Right cardiac atrium (tissue), 5 donors: ENCODE measurements at places on chromosomes 6 and 20. TPM values are rescaled to one million over a fixed set of nuclear protein-coding genes. Genes with fewer than 3 reads are reported as not detected.

EYS gene
- 0.06 TPM for total RNA-seq

SLC4A11 gene
- total RNA-seq, result not detected

CST5 gene
- not detected for total RNA-seq

CRISP3 gene
- total RNA-seq, result not detected

SEMG1 gene
- total RNA-seq, result not detected

BICRAL gene
- 11.4 TPM for total RNA-seq

- no peak for DNase-seq
Measured at GRCh38 chr6:49528571-49528970, 21.9 kb upstream of the C6orf141 start.

- DNase-seq, result no peak
Measured at GRCh38 chr6:144327081-144327480, 41.9 kb downstream of the UTRN start.

DNA sequence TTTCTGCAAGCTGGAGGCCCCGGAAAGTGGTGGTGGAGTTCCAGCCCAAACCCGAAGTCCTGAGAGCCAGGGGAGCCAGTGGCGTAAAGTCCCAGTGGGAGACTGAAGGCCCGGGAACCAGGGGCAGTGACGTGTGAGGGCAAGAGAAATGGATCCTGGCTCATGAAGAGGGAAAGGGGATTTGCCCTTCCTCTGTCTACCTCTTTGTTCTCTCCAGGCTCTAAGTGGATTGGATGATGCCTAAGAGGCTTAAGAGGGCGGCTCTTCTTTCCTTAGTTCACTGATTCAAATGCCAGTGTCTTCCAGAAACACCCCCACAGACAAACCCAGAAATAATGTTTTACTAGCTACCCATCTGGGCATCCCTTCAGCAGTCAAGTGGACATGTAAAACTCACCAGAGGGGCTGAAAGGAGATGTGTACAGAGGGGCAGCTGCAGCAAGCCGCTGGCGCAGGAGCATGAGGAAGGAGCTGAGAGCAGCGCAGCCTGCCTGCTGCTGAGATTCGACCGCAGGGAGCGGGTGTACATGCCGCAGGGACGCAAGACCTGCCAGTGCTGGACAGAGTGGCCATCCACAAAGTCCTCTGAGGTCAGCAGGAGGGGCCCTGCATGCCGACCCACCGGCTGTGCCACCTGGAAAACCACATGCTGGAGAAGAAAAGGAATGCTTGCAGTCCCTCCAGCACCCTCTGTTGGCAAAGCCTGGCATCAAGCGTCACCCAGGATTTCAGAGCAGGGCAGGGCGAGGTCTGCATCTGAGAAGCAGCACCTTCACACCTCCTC is 29.5 kb downstream of the CDYL start:
- DNase-seq, result peak; percentile 64

DNA sequence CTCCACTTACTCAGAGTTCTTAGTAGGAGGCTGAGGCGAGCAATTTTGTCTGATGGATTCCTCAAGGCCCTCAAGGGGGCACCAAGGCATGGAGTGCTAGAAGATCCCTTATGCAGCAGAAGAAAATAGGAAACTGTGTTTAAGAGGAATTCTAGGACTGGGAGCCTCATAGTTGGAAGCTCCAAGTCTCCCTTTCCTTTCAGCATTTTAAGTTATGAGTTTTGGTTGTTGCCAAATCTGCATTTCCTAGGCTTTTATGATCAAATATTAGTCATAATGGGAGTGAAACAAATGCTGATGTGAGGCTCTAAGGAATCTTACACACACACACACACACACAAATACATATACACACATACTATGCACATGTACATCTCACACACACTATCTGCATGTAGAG is 714.0 kb downstream of the UTRN start:
- DNase-seq, result no peak

GRCh38 chr6:39517756-39518155 is 195.3 kb upstream of the KCNK16 start:
- DNase-seq, result no peak

DNA sequence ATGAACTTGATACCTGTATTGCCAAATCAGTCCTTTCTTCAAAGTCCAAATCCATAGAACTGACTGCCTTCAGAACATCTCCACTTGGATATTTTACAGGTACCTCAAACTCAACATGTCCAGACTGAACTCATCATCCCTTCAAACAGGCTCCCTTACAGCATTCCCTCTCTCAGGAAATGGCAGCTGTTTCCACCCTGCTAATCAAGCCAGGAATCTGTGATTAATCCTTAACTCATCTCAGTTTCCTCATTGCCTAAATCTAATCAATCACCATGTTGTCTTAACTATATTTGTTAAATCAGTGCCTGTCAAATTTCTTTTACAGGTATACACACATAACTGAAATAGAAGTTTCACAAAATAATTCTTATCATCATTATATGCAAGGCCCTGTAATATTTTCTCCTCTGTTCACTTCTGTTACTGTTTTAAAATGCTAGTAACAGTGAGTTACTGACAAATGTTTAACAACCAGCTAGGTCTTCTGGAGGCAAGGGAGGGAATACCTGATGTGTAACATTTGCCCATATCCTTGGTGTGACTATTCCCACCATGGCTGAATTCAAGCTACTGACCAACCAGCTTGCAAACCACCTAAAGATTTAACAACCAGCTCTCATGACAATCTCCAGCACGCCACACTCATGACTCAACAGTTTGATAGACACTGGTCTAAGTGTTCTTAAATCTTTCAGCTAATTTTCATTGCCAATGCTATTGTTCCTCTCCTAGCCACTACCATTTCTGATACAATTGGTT is 124.9 kb downstream of the ADAT2 start:
- no peak for DNase-seq

GRCh38 chr20:41587523-41587922 is 30.7 kb downstream of the CHD6 start:
- no peak for DNase-seq

- no peak for DNase-seq
Measured at GRCh38 chr6:4291453-4292403, 156.4 kb upstream of the ECI2 start.

- DNase-seq, result peak; percentile 76
Measured at GRCh38 chr6:116010790-116011401, 49.8 kb downstream of the FRK start.

DNA sequence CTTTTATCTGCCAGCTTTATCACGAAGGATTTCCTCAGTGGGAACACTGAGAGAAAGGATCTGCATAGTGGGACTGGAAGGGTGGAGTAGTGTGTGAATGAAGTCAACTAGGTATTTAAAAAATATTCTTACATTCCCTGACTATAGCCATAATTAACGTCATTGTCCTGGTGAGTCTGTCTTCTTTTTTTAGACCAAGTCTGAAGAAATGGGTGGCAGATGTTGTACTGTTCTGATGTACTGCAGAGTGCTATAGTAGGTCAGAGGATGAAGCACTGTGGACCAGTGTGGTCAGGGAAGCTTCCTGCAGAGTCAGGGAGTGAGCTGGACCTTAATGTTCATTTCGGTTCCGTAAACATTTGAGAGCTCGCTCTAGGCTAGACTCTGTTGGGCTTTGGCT is 11.9 kb downstream of the TULP4 start:
- DNase-seq, result no peak

DNA sequence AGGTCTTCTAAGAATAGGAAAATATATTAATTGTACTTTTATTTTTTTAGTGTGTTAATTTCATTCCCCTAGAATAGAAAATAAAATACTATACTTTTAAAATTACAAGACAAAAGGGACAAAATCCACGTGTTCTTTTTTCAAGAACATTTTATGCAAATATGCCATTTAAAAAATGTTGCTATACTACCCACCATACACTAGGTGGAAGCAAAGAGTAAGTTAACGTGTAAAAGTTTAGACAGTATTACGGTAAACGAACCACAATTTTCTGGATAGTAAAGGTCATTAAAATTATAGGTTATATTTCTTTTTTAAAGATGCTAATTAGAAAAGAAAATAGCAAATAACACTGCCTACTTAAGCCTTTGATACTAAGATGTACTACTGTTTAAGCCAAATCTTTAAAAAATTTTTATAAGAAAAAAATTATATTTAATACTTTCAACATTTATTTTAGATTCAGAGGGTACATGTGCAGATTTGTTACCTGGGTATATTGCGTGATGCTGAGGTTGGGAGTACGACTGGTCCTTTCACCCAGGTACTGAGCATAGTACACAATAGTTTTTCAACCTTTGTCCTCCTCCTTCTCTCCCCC is 287.6 kb downstream of the PHF3 start:
- DNase-seq, result no peak

- DNase-seq, result no peak
Measured at GRCh38 chr6:1702580-1703051, 92.9 kb downstream of the FOXC1 start.

GRCh38 chr6:163826629-163827028 is 412.1 kb downstream of the QKI start:
- no peak for DNase-seq

- no peak for DNase-seq
Measured at GRCh38 chr20:48186447-48186846, 401.2 kb upstream of the SULF2 start.

GRCh38 chr6:110874880-110875547 is 429 bp downstream of the AMD1 start:
- DNase-seq, result peak; percentile 77

GRCh38 chr20:16115911-16116552 is 457.2 kb downstream of the KIF16B start:
- peak; percentile 65 for DNase-seq

DNA sequence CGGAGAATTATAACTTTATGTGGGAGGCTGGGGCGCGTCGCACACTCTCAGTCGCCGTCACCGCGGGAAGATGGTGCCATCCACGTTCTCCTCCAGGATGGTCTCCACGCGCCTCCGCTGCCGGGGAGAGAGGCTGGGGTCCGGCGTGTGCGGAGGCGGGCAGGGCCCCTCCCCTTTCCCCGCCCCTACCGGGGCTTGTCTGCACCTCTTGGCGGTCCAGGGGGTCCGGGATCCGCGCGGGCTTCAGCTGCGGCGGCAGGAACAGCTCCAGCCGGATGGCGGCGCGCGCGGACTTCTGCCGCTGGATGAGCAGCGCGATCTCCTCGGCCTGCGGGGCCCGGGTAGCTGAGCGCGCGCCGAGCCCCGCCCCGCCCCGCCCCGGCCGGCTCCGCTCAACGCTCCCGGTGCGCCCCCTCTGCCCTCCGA is 807 bp downstream of the LKAAEAR1 start:
- DNase-seq, result peak; percentile 89

DNA sequence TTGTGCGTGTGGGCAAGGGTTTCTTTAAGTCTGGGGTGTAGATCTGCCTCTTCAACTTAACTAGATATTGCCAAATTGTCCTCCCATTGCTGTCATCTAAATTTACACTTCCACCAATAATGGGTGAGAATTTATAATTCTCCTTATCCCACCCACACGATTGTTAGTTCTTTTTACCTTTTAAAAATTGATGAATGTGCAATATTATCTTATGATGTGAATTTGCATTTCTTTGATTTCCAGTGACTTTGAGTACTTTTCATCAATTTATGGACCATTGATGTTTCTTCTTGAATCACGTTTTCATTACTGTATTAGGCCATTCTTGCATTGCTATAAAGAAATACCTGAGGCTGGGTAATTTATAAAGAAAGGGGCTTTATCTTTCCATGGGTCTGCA is 17.2 kb upstream of the TPD52L1 start:
- no peak for DNase-seq

GRCh38 chr20:1800180-1800579 is 95.0 kb upstream of the SIRPA start:
- no peak for DNase-seq

DNA sequence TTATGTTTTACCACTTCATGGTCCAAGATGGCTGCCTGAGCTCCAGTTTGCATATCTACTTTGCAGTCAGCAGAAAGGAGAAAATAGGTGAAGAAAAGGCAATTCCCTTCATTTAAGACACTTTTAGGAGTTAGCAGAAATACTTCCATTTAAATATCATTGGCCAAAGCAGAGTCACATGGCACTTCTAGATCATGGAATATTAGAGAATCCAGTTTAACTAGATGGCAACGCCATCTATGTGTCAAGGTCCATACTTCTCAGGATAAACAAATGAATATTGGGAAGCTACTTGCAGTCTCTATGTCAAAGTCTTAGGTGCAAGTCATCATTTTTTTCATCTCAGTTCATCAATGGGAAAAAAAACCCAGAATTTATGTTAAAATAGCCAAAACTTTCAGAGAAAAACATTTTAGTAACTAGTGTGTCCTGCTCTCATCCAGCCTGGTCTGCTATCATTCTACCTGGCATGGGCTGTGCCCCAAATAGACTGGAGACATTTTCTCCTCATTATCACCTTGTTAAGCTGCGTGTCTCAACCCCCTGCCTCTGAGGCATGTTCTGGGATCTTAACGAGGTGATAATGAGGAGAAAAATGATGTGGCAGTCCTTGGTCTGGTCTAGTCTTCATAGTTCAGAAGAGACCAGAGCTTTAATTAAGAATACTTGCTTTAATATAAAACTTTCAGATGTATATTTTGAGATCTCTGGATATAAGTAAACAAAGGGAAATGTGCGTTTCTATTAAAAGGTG is 227.3 kb downstream of the TBX18 start:
- DNase-seq, result no peak

DNA sequence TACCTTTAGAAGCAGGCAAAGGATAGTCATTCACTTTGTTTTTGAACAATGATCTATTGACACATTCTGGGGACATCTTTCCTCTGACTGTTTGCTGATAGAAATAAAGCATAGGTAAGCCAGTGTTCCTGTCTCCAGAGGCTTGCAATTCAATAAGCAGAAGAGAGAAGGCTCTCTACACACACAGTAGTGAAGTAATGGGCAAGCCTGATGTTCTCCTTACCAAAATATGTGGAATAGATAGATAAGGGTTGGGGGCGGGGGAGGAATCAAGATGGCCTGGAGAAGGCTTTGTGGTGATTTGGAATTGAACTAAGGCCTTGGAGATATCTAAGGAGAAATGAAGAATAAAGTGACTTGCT is 27.3 kb downstream of the PAQR8 start:
- no peak for DNase-seq

- no peak for DNase-seq
Measured at GRCh38 chr6:26599591-26599990, 2.8 kb downstream of the ABT1 start.

- DNase-seq, result peak; percentile 94
Measured at GRCh38 chr6:131950767-131951575, at the start of gene CCN2. Gene CCN2 (minus strand): TSS chr6:131951372. CDS start chr6:131951172, 200 bp downstream.

GRCh38 chr6:124517339-124517738 is 444.9 kb upstream of the RNF217 start:
- no peak for DNase-seq

DNA sequence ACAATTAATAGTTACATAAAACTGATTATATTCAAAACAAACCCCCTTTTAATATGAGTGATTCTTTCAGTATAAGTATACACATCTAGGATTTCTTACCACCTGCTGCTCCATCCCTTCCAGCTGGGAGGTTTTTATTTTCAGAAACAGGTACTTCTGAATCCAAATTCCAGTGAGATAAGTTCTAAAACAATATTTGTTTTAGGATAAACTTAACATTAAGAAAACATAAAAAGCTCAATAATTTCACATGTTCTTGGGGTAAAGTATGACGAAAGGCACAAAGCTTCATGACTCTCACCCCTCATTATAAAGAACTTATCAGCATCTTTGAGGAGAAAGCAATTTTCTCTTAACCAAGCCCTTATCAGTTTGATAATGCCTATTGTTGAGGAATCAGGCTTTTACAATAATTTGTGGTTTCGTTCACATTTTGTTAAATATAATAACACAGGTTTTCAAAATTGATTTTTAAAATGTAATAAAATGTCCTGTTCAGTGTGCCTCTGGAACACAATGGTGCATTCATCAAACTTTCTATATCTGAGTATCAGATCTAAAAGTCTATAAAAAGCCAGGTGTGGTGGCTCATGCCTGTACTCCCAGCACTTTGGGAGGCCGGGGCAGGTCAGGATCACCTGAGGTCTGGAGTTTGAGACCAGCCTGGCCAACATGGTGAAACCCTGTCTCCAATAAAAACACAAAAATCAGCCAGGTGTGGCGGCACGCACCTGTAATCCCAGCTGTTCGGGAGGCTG is 4.3 kb downstream of the FAM217A start:
- DNase-seq, result no peak
